Esophagus squamous epithelium (tissue), 5 donors: ENCODE measurements at places on chromosomes 7 and 10.

DNA sequence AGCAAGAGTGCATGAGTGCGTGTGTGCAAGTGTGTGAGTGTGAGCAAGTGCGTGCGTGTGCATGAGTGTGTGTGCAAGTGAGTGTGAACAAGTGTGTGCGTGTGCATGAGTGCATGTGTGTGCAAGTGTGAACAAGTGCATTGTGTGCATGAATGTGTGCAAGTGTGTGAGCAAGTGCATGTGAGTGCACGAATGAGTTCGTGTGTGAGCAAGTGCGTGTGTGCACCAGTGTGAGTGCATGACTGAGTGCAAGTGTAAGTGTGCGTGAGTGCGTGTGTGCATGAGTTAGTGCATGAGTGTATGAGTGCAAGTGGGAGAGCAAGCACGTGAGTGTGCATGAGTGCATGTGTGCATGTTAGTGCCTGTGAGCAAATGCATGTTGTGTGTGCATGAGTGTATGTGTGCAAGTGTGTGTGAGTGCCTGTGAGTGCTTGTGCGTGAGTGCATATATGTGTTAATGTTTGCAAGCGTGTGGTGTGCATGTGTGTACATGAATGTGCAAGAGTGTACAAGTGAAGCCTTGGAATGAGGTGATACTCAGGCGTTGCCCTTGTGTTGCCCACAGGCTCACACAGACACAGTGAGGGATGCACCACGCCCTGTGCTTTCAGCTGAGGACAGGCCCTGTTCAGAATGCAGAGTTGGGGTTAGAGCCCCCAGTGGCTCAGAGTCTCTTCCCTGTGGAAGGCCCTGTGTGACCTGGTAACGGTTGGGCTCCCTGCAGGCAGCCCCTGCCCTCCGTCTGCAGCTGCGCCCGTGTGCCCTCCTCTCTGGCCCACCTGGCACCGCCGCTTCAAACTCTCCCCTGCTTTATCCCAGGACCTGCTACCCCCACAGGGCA is 97.1 kb downstream of the NKX6-2 start:
- no peak for DNase-seq

DNA sequence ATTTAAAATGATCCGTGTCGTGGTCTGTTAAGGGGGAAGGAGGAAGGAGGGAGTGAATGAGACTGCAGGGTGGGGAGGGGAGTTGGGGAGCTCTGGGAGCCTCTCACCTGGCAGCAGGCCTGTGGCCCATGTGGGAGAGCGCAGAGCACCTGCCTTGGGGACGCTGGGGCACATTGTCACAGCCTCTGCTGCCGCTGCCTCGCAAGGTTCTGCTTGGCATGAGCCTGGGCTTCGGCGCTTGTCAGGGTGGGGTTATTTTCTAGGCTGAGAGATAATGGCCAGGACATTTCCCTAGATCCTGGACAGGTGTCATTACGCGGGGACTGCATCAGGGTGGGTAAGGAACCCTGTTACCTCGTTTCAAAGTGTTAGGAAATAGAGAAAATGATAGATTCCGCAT is 2.2 kb upstream of the SUN1 start:
- no peak for DNase-seq

GRCh38 chr10:53022611-53023088 is 250.1 kb upstream of the MBL2 start:
- no peak for DNase-seq

DNA sequence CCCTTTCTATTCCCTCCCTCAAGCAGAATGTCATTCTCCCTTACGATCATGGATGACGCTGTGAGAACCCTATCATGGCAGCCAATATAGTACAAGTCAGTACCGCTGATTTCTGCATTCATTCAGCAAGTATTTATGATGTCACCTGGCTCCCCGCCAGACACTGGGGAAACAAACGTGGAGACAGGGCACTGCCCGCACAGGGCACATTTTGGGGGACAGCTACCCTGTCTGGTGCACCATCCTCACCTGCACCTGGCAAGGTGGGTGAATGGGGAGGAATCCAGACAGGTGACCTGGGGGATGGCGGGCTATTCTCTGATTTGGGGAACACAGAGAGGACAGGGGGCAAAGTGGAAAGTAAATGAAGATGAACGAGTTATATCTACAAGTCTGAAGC is 28.4 kb downstream of the MKI67 start:
- DNase-seq = no peak

DNA sequence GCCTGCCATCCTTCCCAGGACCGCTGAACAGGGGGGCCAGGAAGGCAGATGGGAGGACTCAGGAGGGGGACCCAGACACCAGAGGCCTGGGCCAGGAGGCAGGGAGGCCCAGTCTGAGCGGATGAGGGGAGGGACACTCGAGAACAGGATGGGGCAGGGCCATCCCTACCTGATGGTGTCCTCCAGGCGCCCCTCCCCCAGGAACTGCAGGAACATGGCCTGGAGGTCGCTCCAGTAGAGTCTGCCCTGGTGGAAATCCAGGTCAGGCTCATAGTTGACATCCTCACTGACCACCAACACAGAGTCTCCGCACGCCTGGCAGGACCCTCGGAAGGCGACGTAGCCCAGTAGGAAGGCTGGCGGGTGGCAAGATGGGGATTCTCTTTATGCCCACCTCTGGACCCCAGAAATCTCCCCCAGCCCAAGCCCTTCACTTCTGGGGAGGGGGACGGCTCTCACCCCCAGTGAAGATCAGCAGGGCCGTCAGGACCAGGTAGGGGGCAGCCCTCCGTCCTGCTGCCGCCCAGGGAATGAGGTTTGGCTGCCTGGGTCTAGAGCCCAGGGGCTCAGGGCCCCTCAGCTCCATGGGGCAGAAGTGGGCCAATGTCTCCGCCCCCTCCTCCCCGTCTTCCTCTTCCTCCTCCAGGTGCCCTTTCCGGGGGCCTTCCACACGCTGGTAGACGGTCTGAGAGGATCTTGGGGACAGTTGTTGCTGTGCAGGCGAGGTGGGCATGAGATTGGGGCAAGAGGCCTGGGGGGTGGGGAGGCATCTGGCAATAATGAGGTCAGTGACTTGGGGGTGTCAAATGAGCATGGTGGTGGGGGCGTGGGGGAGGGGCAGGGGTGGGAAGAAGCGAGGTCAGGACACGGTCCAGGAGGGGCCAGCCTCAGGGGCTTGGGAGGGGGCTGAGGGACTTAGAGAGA is 573 bp downstream of the TFR2 start:
- DNase-seq = no peak

DNA sequence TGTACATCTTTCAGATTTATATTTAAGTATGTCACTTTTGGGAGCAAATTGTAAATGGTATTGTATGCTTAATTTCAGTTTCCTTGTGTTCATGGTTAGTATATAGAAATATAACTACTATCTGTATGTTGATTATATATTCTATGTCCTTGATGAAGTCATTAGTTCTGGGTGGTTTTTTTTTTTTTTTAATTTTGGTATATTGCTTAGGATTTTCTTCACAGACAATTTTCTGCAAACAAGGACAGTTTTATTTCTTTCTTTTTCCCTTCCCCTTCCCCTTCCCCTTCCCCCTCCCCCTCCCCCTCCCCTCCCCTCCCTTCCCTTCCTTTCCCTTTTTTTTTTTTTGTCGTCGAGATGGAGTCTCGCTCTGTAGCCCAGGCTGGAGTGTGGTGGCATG is 430.0 kb downstream of the TYW1 start:
- no peak for DNase-seq
